ENCODE measurements at places on chromosomes 13 and 19.

GRCh38 chr19:41533671-41534215, 42.2 kb upstream of the CEACAM21 start:
- DNase-seq, result no peak

DNA sequence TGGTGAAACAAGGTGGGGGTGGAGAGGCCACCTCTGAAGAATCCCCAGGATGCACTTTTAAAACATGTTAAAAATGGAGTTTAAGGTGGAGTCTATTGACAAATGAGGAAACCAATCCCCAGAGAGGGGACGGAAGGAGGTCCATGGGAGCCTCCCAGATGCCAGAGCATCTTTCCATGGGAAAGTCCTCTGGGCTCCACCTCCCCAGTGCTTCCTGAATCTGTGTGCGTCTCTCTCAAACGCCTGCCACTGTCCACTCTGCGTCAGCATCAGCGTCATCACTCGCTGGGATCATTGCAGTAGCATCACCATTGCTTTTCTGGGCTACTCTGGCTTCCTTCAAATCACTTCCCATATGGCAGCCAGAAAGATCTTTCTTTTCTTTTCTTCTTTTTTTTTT, 6.2 kb downstream of the GPR4 start:
- DNase-seq, result no peak

DNA sequence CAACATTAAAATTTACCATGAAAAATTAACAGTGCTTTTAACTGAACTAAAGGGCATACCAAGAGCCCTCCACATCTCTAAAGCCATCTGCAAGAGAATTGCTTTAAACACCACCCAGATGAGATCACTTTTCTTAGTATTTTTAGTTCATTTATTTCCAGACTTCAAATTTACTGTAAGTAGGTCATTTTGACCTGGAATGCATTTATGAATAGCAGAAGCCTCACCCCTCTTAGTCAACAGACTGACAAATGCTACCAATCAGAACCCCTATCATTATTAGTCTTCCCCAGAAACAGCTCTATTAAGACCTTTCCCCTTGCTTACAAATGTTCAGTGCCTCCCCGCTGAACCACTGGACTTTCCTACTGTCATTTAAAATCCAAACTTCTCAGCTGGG, 27.3 kb downstream of the RUBCNL start:
- DNase-seq, result no peak

DNA sequence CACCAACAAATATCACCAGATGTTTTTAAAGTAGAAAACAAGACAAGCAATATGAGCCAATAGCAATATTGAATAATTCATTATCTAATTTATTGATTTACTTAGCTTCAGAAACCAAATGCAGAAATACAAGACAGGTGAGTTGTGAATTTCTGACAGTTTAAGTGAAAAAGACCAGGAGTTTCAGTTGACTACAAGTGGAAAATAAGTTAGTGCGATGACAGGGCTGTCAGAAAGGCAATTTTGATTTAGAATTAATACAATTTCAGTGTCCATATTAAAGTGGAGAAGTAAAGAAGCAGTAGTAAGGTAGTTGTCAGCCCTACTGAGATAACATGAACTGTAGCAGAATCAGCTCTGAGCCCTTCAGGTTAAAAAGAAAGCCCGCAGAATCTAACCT, 1066.7 kb upstream of the ATXN8OS start:
- DNase-seq, result no peak

DNA sequence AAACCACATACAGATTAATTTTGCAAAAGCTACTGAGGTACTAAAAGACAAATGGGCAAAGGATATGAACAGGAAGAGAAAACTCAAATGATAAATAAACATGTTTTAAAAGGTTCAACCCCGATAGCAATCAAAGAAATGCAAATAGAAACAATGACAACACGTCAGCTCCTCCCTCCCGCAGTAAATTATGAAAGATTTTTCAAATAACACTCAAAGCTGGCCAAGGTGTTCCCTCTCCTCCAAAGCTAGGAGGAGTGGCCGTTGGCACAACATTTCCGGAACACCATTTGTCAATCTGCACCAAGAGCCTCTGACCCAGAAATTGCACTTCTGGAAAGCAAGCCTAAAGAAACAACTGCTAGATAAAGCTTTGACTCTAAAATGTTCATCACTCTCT, 28.3 kb downstream of the INSR start:
- DNase-seq, result no peak

- DNase-seq, result no peak
Observed at GRCh38 chr19:3565139-3565538, 7.6 kb upstream of the HMG20B start.

GRCh38 chr19:7869453-7869909, 4.7 kb downstream of the PRR36 start:
- DNase-seq, result no peak

DNA sequence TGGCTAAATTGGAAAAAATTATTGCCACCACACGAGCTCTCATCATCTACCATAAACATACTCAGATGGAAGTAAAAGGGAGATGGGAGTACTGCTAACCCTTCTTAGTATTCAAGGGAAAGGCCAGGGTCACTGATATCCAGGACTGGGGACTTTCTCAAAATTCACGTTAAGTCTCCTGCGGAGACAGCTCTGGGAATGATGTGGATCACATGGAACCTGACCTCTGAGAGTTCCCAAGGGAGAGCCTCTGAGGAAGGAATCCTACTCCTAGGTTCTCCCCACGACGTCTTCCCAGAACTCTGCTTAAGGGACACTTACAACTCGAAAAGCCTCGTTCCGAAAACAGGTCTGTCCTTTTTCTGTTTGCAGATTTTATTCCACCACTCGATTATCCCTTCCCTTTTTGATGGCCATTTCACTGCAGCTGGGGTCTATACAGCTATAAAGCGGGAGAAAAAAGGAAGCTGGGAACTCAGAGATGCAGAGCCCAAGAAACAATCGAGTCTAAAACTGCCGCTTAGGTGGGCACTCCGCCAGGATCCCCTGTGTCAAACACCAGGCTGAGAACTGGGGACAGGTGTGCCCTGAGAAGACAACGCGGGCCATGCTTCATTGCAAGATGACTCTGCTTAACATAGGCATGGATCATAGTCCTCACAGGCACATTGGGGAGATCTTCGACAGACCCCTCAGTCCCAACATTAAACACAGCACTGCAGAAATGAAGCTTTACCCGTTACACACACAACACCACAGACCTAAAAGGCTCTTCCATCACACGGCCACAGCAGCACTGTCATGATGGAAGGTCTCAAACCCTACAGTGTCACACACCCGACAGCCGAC, 823 bp upstream of the ZNF567 start:
- no peak for DNase-seq

GRCh38 chr19:28943651-28944050, 269.3 kb downstream of the UQCRFS1 start:
- DNase-seq, result no peak

DNA sequence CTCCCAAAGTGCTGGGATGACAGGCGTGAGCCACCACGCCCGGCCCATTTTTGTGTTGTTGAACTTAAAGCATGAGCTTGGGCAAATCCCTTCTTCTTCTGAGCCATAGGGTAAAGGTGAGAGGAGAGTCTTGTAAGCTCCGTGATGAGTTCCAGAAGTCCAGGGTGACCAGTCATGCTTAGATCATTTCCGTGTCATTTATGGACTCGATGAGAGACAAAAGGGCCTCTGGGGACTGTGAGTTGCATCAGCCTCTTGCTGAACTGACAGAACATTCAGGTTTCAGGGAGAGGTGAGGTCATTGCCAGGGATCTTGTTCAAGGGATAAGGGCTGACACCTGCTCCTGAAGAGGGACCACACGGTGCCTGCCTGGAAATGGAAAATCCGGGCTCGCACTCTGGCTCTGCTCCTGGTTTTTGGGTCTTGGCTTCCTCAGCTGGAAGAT, 53.6 kb downstream of the GADD45B start:
- DNase-seq, result no peak

DNA sequence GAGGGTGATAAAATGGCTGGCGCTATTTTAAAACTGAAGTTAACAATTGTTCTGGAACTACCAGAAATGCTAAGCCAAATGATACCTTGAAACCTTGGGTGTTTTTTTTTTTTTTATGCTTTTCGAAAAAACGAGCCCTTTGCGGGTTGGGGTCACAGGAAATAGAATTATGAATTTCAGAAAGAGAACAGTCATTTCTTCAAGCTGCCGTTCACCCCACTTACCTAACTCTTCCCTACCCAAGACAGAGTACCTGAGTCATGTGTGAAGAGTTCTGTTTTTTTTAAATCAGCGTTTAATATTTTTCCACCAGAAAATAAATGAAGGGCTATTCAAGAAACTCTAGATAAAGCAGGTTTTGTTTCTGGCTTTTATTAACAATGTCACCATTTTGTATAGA, 35.3 kb downstream of the KLF2 start:
- DNase-seq, result no peak

GRCh38 chr13:73857106-73857505, 277.1 kb downstream of the KLF12 start:
- DNase-seq, result no peak

GRCh38 chr13:43964698-43965458, 85.2 kb downstream of the LACC1 start:
- no peak for DNase-seq

DNA sequence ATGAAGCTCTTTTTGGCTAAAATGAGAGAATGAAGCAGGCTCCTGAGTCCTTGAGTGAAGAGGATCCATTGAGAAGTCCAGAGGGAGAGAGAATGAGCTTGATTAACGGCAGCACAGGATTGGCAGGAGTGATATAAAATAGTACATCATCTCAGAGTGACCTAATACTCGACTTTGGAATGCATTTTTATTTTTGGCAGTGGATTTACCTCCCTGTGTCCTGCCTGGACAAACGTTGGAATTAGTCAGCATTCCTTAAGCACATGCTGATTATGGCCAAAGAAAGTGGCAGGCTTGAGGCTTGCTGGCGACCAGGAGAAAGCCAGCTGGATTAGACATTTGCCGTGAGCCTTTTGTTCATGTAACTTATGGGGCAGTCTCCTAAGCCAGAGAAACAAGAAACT, 22.9 kb downstream of the LRCH1 start:
- DNase-seq, result no peak

GRCh38 chr13:44918326-44919103, 70.8 kb downstream of the NUFIP1 start:
- DNase-seq, result peak; percentile 69

DNA sequence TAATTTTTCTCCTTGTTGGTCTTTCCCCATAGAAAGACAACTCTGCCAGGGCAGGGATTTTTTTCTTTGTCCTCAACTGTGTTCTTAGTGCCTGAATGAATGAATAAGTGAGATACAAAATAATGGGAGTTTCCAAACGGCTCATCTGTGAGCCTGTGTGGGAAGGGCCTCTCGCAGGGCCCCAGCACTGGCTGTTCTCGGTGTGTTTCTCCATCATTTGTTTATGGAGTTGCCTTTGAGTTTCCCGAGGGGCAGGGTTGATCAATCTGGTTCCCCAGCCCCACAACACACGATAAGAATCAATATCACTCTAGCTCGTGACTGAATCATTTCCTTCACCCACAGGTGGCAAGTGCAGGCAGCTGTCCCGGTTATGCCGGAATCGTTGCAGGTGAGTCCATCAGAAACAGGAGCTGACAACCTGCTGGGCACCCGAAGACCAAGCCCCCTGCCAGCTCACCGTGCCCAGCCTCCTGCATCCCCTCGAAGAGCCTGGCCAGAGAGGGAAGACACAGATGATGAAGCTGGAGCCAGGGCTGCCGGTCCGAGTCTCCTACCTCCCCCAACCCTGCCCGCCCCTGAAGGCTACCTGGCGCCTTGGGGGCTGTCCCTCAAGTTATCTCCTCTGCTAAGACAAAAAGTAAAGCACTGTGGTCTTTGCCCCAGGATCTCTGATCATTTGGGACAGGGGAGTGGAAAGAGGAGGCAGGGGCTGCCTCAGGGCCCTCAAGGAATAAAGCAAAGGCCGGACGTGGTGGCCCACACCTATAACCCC, 14.9 kb downstream of the FXYD5 start:
- DNase-seq, result no peak

DNA sequence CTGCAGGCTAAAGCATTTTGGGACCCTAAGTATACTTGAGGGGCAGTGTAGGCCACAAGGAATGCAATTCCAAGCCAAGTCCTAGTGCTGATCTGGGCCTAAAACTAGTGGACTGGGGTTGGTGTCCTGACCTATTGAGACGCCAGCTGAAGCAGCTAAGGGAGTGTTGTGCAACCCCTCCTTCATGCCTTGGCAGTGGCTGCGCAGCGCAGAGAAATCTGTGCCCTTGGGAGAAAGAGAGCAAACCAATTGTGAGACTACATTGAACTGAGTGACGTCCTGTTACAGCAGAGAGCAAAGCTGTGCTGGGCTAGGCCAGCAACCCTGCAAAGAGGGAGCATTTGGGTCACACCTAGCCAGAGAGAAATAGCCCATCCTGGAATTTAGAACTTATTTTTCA, 2715.0 kb upstream of the PCDH20 start:
- DNase-seq, result no peak

- no peak for DNase-seq
Observed at GRCh38 chr19:6773323-6773931, 919 bp downstream of the VAV1 start.

GRCh38 chr13:113609616-113610015, 25.1 kb downstream of the TFDP1 start:
- no peak for DNase-seq

- no peak for DNase-seq
Observed at GRCh38 chr19:3698386-3698950, 1.8 kb downstream of the PIP5K1C start.

DNA sequence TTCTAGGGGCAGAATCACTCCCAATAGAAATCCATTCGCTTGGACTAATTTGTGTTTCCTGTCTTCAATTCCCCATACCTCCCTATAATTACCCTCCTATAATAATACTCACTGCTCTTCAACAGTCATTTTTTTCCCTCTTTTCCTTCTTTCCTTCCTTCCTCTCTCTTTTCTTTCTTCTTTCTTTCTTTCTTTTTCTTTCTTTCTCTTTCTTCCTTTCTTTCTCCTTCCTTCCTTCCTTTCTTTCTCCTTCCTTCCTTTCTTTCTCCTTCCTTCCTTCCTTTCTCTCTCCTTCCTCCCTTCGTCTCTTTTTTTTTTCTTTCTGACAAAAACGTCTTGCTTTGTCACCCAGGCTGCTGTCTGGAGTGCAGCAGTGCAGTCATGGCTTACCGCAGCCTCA, 8.0 kb downstream of the KLK5 start:
- DNase-seq, result no peak

- no peak for DNase-seq
Observed at GRCh38 chr13:46721054-46721453, 75.9 kb downstream of the ESD start.

GRCh38 chr13:61095885-61096284, 319.8 kb downstream of the PCDH20 start:
- no peak for DNase-seq

DNA sequence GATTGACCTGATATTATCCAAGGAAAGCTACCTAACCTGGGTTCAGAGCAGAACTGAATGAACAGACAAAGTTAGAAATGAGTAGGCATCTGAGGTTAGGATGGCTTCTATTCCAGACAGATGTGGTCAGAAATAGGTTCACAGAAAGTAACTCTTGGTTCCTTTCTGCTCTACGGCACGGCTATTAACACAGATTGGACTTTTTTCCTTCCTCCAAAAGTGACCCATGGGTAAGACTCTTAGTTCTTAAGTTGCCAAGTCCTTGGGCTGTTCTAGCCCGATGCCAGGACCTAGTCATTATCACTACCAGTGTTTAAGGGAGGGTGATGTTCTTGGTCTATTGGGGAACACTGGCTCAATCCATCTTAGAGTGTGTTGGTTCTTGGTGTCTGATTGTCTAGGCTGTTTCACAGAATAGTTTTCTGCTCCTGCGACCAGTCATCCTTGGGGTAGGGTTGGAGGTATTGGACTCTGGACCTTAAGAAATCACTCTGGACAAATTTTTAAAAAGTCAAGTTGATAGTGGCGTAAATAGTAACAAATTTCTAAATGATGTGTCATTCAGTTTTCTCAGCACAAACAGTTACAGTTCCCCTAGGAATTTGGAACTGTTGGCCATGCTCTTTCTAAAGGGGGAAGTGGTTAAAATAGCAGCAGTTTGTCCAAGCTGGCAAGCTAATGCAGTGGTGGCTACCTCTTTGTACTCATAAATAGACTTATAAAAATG, 60.1 kb upstream of the MYCBP2 start:
- DNase-seq, result no peak

Data from NCI-H1436 treated with DMSO at 0.1 percent for 48 hours (cell line).